ENCODE measurements at places on chromosomes 2 and 18.

DNA sequence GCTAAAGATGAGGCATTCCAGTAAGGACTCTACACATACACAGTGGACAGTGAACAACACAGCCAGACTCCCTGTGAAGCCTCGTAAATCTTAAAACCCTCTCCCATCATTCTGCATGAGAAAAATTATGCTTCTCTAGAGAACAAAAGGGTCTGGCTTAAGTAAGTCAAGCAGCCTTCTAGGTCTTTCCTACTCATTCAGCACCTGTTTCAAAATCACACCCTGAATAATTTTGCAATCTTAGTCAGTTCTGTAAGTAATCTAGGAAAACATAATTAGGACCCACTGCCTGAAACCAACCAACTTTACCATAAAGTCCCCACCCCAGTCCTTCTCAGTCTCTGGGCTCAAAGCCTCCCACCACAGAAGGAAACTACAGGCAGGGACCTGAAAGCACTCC lies 19.7 kb downstream of the IAH1 start:
- DNase-seq = no peak

- DNase-seq = no peak
These were observed 858.5 kb upstream of the PIK3C3 start for GRCh38 chr18:41096504-41096903.

DNA sequence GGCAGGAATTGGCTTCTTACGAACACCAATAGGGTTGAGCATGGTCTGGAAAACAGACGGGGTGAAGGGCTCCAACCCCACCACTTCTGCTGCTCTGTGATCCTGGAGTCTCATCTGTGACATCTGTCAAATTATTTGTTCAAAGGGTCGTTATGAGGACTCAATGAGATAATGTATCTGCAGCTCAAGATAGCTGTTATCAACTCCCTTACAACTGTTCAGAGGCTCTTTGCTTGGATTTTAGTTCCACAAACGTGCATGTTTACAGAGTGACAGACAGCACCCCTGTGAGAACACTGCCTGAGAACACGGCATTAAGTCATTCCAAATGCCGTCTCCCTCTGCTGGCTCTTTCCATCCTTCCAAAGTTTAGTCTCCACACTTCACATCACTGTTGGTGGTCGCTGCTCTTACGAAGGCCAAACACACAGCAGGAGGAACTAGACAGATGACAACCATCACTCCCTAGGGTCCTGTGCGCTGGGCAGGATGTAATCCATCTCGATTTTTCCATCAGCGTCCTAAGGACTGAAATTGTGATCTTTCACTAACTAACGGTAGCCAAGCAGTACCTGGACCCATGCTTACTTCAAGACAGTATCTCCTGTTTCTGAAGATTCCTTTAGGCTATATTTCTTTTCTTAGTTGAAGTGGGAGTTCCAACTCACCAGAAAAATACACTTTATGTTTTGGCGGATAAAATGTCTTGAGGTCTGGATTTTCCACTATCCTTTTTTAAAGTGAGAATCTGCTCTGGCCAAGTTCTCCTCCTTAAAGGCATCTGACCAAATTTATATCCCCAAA lies 220.3 kb downstream of the ANAPC1 start:
- DNase-seq = no peak

DNA sequence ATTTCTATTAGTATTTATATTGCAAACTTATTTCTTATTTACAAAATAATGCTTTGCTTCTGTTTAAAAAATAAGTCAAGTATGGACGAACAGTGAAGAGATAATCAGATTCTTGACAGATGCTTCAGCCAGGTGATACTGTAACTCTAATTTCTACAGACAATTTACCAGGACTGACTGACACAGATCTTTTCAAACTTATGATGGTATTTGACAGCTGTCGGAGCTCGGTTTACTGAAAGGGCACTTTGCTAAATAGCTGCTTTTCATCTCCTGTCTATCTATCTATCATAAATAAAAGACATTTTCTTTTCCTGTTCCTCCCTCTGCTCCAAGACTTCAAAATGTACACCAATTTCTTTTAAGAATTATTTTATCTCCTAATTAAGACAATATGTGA lies 422.5 kb upstream of the SLC8A1 start:
- no peak for DNase-seq

DNA sequence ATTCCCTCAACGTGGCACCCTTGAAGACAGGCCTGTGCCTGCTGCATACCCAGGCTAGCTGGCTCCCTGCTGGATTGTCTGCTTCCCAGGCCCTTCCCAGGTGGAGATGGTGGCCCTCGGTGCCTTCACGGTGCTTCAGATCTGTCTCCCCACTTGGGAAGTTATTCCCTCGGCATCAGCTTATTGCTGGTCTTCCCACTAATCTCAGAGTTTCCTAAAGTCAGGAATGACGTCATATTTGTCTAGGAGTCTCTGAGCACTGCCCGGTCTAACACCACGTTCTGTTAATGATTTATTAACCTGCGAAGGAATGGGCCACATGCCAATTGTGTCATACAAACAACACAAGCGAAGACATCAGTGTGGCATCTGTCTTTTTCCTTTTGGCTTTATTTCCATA lies 269.8 kb upstream of the ID2 start:
- no peak for DNase-seq

DNA sequence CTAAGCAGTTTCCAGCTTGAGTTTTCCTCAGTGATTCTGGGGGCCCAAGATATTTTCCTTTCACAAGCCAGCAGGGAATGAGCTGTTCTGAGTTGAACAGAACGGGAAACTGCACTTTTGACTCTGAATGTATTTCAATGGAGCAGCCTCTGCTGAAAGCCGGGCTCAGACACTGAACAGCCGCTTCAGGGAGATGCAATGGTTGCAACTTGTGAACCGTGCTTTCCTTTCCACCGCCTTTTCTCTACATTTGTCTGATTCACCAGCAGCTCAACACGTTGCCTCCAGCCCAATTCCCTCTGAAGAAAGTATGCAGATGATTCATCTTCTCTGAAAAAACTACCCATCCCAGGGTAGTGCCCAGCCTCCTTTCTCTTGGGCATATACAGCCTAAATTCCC lies 119.3 kb upstream of the PKDCC start:
- DNase-seq = no peak

- no peak for DNase-seq
These were observed 115.0 kb upstream of the GLS start for GRCh38 chr2:190765386-190766173.

All from GM18507 (cell line).